Lower lobe of right lung (tissue), 2 donors: ENCODE measurements at places on chromosomes 12 and 14. TPM values are rescaled to one million over a fixed set of nuclear protein-coding genes. Genes with fewer than 3 reads are reported as not detected.

DNA sequence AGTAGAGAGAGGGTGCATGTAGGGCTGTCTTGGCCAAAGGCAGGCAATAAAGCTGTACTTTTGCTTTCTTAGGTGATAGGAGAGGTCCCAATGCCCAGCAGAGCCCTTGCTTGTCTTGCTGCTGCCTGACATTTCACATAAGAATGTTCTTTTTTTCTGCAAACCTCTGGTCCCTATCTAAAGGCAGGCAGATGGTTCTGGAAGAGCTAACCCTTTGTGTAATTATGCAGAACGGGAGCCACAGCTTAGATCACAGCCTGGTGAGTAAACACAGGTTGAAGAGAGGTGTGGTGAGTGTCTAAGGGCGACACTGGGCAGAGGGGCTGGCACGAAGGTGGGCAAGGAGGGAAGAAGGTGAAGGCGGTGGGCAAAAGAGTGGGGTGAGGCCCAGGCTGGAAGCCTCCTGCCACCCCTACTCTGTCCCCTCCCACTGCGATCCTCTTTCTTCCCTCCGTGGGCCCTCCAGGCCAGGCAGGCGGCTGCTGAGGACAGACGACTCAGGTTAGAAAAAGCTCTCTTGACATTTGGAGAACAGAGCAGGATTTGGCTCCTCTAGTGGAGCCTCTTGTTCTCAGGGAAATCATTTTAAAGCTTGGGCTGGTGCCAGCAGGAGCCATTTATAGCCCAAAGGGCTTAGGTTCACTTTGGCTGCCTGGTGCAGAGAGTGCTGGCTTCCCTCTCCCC lies 42.8 kb downstream of the PRMT8 start:
- H3K27ac ChIP-seq = no peak overlapping the region
- H3K36me3 ChIP-seq = no peaks in the 10 kb centered on the region
- H3K4me1 ChIP-seq = peaks cover 11% of the 10 kb centered on the region

GRCh38 chr14:104664107-104664506 lies 25.3 kb upstream of the INF2 start:
- H3K4me3 ChIP-seq = no peak overlapping the region
- no peaks in the 10 kb centered on the region for H3K36me3 ChIP-seq
- no peak overlapping the region for H3K27ac ChIP-seq
- H3K27me3 ChIP-seq = peaks cover 13% of the 10 kb centered on the region
- H3K4me1 ChIP-seq = peaks cover 22% of the 10 kb centered on the region
- no peak for DNase-seq

DNA sequence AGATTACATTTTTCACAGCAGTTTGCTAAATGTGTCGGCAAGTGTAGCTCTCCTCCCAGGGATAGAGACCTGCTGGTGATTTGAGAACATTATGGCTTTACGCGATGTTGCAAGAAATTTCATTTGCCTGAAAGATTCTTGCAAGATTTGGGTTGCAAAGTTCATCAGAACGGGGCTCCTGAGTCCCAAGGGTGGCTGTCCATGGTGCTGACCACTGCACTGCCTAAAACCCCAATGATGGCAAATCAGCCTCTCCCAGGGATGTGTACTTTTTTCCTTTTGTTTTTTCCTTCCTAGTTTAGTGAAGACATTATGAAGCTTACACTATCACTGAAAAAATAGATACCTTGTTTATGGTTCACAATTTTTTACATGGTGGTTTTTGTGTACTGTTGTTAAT lies 85.4 kb downstream of the WSCD2 start:
- no peak for DNase-seq
- peaks cover 8% of the 10 kb centered on the region for H3K27me3 ChIP-seq
- H3K27ac ChIP-seq = no peak overlapping the region
- H3K36me3 ChIP-seq = no peaks in the 10 kb centered on the region

GRCh38 chr14:66300886-66301285 lies 185.3 kb upstream of the CCDC196 start:
- H3K27ac ChIP-seq = no peak overlapping the region
- no peaks in the 10 kb centered on the region for H3K4me1 ChIP-seq
- no peak for DNase-seq
- H3K4me3 ChIP-seq = no peak overlapping the region
- no peaks in the 10 kb centered on the region for H3K36me3 ChIP-seq

DNA sequence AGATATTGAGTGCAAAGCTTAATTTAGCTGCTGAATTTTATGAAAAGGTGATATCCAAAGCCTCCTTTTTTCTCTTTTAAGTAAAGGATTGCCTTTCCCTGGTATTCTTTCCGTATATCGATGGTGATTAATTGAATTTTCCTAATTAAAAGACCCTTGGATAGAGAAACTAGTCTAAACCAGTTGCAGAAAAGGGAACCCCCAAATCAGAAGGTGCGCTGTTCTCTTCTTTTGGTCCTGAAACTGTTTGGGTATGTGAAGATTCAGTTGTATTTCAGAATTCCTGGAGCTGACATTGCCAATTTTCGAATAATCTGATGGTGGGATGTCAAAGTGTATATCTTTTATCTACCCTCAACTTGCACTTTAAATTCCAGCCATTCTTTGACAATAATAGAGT lies 1.9 kb downstream of the GPHN start:
- H3K27ac ChIP-seq = no peak overlapping the region
- DNase-seq = no peak
- no peaks in the 10 kb centered on the region for H3K27me3 ChIP-seq
- H3K4me3 ChIP-seq = peak overlapping the region; percentile 90
- H3K4me1 ChIP-seq = peaks cover 38% of the 10 kb centered on the region

DNA sequence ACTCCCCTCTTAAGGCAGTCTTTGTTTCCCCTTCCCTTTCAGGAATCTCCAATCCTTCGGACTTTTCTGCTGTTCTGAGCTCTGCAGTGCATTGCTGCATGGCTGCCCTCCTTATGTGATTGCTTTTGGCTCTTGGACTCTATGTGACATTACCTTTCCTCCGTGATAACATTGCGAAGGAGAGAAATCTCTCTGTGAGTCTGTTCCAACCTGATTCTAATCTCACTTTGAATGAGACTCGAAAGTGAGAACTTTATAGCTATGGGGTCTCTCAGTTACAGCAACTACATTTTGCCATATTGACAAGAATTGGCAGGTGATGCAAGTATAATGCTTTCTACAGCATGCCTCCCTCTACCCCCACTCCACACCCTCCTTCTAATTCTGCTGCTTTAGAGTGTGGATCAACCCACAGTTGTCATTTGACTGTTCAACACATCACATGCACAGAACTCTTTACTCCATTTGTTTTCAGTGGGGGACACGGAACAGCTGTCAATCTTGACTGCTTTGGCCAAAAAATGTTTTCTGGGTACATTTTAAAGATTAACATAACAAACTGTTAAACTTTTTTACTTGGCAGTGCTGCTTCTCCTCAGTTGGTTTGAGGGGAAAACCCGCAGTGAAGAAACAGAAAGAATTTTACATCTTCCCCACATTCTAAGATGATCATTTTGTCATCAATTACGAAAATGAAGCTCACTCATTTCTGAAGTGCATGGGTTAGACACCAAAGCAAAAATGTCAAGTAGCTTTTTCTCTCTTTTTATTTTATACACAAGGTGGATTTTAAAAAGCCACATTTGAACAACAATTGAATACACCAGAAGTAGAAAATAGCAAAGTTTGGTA lies 125.5 kb upstream of the RMST start:
- peaks cover 4% of the 10 kb centered on the region for H3K27me3 ChIP-seq
- DNase-seq = no peak

- no peaks in the 10 kb centered on the region for H3K4me1 ChIP-seq
- H3K36me3 ChIP-seq = no peaks in the 10 kb centered on the region
- no peak overlapping the region for H3K4me3 ChIP-seq
- no peak for DNase-seq
- H3K27ac ChIP-seq = no peak overlapping the region
Measured at GRCh38 chr12:27048822-27049752, 26.7 kb downstream of the MED21 start.

DNA sequence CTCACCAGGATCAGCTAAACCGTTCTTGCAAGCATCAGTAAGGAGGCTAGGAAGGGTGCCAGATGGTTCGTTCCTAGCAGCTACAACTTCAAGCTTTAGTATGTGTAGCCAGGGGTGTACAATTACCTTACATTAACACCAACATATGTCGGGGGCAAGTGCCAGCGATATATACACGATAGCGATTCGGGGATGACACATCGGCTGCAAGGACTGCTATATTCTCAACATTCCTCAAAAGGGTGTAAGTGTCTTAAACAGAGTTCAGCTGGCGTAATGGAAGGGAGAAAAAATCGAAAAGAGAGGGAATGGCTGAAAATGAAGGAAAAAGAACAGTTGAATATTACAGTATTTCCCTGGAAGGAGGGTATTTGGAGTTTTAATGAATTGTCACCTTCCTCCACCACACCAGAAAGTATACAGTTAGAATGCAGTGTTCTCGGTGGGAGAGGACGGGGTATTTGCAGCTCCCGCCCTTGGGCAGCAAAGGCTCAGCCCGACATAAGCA lies 545 bp downstream of the LIMA1 start:
- no peaks in the 10 kb centered on the region for H3K27me3 ChIP-seq
- H3K36me3 ChIP-seq = no peaks in the 10 kb centered on the region
- H3K4me1 ChIP-seq = peaks cover 42% of the 10 kb centered on the region

DNA sequence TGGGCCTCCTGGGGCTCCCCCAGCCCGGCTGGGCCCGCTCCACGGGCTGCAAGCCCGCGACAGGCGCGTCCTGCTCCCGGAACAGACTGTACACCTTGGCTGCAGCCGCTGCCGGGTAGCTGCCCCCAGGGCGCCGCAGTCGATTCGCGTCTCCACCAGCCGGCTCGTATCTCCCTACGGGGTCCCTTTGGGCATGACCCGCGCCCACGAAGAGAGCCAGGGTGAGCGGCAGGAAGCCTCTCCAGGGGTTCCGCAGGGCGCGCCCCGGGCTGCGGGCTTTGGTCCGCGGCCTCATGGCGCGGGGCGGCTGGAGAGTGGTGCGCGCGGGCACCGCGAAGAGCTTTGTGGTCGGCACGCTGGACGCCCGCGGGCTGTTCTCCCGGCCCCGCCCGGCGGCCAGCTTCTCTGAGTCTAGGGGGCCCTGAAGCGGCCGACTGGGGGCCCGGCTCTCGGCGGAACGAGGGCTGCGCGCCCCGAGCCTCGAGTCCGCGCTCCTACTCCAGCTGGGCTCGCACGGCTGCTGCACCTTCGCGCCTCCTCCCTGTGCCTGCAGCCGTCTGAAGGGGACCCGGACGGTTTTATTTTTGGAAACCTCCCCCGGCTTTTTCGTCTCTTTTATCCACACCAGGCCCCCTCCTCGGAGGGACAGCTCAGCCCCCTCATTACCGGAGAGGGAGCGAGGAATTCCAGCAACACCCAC lies at the start of gene LTBP2:
Gene LTBP2 (minus strand): TSS at position 588 of the 700 bp plus-strand sequence. CDS start 293 bp downstream, at position 295.
- no peaks in the 10 kb centered on the region for H3K36me3 ChIP-seq
- peak within 1 kb of the TSS; percentile 71 for H3K4me3 ChIP-seq
- H3K27me3 ChIP-seq = peaks cover 24% of the 10 kb centered on the region
- no peak for DNase-seq
- H3K27ac ChIP-seq = peak within 1 kb of the TSS; percentile 53
- H3K4me1 ChIP-seq = peaks cover 31% of the 10 kb centered on the region

GRCh38 chr14:87566991-87567390 lies 426.0 kb downstream of the GALC start:
- no peaks in the 10 kb centered on the region for H3K4me1 ChIP-seq
- no peaks in the 10 kb centered on the region for H3K27me3 ChIP-seq
- no peak overlapping the region for H3K27ac ChIP-seq
- H3K36me3 ChIP-seq = no peaks in the 10 kb centered on the region
- no peak overlapping the region for H3K4me3 ChIP-seq
- no peak for DNase-seq

DNA sequence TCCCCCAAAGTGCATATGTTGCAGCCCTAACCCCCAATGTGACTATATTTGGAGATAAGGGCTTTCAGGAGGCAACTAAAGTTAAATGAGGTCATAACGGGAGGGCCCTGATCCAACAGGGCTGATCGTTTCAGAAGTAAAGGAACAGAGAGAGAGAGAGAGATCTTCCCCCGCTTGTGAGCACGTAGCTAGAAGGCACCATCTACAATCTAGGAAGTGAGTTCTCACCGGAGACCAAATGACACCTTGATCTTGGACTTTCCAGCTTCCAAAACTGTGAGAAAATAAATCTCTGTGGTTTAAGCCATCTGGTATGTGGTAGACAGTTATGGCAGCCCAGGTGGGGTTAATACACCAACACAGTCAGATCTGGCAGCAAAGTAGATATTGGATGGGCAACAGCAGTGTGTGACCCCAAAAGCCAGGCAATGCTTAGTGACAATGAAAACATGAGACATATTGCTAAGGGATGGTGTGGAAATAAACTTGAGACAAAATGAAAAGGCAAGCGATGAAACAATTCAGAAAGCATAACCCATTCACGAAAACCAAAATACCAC lies 147.2 kb upstream of the GSC start:
- no peak for DNase-seq
- no peaks in the 10 kb centered on the region for H3K4me1 ChIP-seq
- H3K27ac ChIP-seq = no peak overlapping the region
- no peaks in the 10 kb centered on the region for H3K36me3 ChIP-seq

DNA sequence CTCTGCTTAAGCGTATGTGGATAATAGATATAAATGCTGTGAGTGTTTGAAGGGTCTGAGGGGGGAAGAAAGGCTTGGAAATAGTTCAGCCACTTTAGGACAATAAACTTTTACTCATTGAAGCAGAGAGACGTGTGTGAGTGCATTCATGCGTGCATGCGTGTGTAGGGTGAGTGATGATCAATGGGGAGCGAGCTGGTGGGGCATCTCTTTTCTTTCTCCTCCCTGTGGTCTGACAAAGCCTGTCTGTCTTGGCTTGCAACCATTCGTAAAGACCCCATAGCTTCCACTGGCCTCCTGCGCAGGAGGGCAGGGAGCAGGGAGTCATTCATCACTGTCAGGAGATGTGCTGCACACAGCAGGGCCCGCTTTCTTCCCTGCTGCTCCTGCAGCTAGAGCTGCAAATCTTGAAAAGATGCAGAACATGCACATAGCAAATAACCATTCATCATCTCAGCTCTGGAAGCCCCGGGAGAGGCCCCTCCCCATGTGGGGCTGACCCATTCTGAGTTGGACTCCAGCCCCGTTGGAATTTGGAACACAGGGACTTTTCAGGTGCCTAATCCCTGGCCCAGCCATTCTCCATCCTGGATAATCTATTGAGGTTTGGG lies 223.2 kb downstream of the PPM1H start:
- no peaks in the 10 kb centered on the region for H3K27me3 ChIP-seq
- H3K36me3 ChIP-seq = no peaks in the 10 kb centered on the region
- H3K4me3 ChIP-seq = no peak overlapping the region

GRCh38 chr14:71541973-71542690 lies 390.1 kb upstream of the RGS6 start:
- no peaks in the 10 kb centered on the region for H3K27me3 ChIP-seq
- DNase-seq = no peak
- H3K36me3 ChIP-seq = no peaks in the 10 kb centered on the region
- no peak overlapping the region for H3K4me3 ChIP-seq

DNA sequence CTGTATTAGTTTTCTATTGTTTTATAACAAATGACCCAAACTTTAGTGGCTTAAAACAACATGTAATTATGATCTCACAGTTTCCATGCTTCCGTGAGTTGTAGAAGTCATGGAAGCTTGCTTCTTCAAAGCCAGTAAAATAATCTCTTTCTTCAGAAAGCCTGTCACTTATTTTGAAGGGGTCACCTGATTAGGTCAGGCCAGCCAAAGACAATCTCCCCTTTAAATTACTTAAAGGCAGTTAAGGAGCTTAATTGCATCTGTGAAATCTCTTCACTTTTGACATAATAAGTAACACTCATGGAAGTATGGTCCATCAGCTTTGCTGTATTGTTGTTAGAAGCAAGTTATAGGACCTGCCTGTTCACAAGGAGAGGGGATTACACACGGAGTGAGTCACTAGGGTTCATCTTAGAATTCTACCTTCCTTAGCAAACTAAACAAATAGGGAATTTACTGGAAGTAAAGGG lies 89.8 kb downstream of the FAR2 start:
- H3K4me3 ChIP-seq = no peak overlapping the region
- no peaks in the 10 kb centered on the region for H3K27me3 ChIP-seq
- DNase-seq = no peak
- no peak overlapping the region for H3K27ac ChIP-seq
- no peaks in the 10 kb centered on the region for H3K36me3 ChIP-seq

The AMDHD1 gene
- total RNA-seq = 1.8 TPM

The EFS gene
- total RNA-seq = 11.5 TPM

The CCDC59 gene
- total RNA-seq = 31.5 TPM

The KRT2 gene
- total RNA-seq = not detected
